ENCODE measurements at places on chromosomes 2 and 18.

DNA sequence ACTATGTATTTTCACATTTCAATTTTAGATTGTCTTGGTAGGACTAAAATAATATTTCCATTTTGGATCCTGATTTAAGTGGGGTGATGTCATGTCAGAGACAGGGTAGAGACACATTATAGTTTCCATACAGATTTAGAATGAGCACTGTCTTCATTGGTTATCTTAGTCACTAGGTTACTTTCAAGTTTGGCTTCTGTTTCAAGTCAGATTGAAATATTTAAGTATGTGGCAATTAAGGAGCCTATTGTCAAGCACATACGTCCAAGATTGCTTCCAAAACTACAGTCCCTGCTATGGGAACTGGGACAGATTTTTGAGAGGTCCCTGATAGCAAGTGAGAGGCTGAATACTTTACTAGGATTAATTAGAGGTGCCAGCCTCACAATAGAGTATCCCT, 89.2 kb upstream of the FAM117B start:
- DNase-seq = no peak

GRCh38 chr2:173984866-173985604, 19.9 kb upstream of the SP3 start:
- DNase-seq = no peak

- no peak for DNase-seq
Measured at GRCh38 chr2:66414896-66415295, 20.0 kb upstream of the MEIS1 start.

DNA sequence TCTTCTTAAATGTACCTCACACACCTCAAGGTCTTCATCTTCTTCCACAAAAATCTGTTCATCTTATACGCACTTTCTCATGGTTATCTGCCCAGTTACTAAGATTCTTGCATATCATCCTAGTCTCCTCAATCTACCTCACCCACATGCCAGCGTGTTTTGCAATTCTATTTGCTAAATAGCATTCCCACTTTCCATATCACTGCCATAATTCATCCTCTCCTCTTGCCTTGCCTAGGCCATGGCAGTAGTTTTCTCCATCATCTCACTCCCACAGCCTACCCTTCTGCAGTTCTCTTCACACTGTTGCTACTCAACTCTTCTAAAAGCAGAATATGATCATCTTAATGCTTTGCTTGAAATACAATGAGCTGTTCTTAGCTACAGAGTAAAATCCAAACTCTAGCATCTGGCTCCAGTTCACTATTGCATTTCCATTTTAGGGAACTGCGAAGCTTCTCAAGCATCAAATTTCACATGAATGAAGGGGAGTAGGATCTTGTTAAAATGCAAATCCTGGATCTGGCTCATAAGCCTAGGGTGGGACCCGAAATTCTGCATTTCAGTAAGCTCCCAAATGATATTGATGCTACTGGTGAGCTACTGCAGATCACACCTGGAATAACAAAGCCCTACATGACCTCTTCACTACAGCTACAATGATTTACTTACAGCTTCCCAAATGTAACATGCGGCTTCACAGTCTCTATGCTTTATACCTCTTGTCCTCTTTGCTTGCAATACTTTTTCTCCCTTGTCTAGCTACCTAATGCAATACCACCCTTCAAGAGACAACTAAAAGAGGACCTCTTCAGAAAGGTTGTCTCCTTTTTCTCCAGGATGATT, 293.9 kb downstream of the SATB2 start:
- no peak for DNase-seq

DNA sequence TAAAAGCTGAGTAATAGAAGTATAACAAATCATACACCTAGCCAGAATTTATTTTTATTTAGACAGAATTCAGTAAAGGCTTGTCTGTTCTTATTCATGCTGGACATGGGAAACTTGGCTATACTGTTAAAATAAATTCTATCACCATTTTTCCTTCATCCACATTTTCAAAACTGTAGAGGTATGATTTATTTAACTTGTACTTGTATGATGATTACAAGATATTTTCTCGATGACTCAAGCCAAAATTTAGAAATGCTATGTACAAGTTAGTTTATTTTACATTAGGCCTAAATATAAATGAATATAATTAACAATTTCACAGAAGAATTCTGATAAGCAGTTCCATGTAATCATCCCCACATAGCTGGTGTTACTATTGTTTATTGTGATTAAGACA, 194.8 kb upstream of the DOK6 start:
- DNase-seq = no peak

DNA sequence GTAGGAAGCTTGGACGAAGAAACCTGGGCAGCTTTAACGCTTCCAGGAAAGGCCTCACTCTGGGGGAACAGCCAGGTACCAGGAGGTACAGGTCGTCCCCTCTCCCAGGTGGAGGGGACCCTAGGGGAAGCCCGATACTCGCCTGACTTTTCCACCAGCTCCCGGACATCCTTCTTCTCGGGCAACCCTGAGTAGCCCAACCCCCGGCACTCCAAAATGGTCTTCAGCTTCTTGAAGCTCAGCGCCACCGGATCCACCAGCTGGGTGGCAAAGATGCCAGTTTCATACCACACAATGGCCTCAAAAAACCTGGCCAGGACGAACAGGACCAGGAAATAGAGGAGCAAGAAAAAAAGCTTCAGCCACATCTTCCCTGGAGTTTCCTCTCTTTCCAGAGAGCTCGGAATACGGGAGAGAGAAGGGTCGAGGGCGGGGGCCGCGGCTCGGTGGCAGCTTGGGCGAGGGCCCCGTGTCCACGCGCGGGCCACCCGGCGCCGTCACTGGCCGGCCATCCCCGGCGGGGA, 1.1 kb downstream of the RNF103 start:
- peak; percentile 42 for DNase-seq

DNA sequence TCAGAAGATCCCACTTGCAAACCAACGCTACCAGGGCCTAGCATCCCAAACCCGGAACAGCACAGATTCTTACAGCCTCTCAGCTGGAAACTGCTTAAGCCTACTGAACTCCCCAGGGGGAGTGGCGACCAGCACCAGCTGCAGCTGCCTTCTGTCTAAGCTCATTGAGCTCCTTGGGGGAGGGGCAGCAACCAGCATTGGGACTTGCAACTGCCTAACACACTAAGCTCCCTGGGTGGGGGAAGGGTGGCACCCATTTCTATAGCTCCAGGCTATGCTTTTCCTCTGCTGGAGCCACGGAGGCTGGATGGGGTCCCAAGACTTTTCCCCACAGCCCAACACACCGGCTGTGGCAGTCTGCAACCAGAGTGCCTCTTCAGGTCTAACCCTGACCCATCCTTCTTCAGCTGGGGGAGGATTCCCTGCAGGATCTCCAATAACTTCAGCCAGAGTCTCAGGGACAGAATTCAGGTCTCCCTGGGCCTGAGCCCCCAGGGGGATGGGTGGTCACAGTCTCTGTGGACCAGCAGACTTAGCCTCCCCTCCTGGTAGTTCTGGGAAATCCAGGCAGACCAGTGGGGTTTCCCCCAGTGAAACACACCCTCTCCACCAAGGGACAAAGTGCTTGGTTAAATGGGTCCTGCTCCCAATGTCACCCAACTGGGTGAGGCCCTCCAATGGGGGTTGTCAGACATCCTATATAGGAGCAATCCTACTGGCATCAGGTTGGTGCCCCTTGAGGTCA, 45.9 kb upstream of the ITGA4 start:
- no peak for DNase-seq

DNA sequence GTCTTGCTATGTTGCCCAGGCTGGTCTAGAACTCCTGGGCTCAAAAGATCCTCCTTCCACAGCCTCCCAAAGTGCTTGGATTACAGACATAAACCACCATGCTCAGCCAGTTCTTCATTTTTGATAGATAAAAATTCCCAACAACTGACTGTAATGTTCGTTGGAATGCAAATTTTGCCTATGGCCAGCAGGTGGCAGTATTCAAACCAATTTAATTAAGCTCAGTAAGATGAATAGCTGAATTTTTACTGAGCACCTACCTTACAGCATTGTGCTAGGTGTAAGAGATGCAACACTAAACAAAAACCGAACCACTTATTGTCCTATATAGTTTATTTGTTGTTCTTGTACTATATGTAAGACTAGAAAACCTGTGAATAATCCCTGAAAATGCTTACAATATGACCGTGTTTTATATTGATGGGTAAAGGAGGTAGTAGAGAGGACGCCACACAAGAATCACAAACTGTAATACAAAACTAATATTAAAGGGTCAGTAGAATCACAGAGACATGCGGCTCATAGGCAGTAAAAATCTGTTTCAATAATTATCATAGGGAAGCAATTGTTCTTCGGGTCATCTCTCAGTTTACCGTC, 8.2 kb upstream of the TMEM182 start:
- DNase-seq = peak; percentile 56

- DNase-seq = no peak
Measured at GRCh38 chr2:149380205-149380604, 49.8 kb downstream of the LYPD6 start.

GRCh38 chr2:126634273-126634861, 21.6 kb upstream of the GYPC start:
- DNase-seq = peak; percentile 22

DNA sequence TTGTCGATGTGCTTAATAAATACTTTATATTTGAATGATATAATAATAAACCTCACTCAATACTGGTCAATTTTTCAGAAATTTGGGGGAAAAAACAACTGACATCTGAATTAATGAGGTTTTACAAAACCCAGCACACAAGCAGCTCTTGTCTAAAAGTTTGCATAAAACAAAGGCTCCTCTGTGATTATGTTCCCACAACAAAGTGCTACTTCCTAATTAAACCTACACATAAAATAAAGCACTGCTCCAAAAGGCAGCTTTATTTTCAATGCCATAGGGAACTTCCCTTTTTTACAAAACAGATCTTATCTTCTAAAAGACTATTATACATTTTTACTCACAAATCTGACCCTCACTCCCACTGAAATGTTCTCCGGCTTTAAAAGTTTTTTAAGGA, 47.1 kb downstream of the LAMA1 start:
- DNase-seq = no peak

- DNase-seq = no peak
Measured at GRCh38 chr2:226725126-226725860, 74.3 kb downstream of the IRS1 start.

DNA sequence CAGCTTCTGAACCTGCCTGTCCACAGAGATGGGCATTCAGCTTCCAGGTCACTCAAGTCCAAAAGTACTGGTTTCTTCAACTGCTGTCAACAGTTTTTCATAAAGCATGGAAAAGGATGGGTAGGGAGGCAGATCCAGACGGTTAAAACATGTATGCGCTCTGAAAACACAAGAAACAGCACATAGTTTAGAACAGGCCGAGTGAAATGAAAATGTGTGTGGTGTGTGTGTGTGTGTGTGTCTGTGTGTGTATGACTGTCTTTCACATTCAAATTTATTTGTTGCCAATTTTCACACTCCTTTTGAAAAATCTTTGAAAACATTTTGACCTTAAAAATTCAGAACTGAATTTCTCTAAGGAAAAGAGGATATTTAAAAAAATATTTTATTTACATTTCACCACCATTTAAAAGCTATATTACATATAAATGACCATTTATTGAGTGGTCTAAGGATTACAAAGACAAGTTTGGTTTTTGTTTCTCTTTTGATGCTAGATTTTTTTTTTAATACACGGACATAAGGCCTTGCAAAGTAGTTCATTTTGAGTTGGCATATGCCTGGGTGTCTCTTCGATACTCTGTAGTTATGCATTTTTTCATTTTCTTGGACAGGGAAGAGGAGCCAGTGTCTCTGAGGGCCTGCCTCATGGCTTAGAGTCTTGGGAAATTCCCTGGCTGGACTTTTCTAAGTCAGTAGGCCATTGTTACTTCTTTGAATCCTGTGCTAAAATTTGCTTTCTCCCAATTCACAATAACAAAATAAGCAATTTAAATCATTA, 30.0 kb upstream of the STK17B start:
- no peak for DNase-seq

- peak; percentile 93 for DNase-seq
Measured at GRCh38 chr2:20578895-20579825, 71.7 kb downstream of the HS1BP3 start.

DNA sequence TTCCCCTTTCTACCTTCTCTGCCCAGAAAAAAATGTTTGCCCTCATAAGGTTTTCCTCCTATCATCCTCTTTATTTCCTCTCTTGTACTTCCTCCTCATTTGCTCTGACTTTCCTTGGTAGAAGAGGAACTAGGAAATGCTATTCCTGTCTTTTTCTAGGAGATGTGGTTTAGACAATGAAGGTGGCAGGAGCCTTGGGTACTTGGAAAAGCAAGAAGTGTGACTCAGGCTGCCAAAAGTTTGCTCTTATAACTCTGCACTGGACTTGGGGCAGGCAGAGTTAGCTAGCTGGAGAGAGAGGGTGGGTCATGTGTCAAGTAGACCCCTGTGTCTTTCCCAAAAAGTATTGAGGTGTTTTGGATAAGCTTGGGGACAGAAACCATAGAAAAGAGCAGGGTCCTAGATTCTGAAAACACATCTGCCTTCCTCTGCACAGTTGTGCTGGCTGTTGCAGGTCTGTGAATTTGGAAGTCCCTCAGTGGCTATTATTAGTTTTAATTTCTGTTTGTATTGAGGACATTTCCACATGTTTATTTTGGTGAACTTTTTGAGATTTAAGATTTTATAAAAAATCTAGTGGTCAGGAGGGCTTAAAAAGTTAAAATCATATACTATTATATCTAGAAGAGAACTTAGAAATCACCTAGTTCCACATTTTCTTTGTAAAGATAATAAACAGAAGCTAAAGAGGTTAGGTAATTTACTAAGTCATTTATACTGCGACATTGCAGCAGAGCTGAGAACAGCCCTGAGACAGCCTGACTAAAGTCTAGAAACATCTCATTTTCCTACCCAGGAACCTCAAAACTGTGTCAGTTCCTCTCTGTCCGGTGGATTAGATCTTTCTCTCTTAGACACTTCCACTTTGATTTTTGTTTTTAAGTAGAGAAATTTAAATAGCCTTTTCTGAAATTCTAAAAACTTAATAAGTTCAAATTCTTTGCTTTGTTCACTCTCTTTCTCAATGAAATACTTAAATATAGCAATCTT, 16.0 kb downstream of the INSIG2 start:
- DNase-seq = no peak

DNA sequence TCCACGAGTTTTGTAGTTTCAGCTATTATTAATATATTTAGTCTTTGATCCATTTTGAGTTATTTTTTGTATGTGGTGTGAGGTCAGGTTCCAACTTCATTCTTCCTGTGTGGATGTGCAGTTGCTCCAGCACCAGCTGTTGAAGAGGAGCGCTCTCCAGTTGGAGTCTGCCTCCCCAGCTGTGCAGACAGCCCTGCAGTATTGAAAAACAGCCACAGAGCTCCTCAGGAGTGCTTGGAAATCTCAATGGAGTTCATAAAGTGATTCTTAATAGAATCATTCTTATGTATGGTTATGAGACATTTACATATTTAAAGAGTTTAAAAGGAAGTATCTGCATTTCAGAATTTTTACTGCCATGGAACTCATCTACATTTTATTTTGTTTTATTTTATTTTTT, 17.3 kb downstream of the DGKD start:
- no peak for DNase-seq

- no peak for DNase-seq
Measured at GRCh38 chr2:217625557-217626169, 377.1 kb downstream of the TNS1 start.

- no peak for DNase-seq
Measured at GRCh38 chr18:41268271-41268670, 686.8 kb upstream of the PIK3C3 start.
